Panc1 (cell line): ENCODE measurements at places on chromosomes 6 and 20. TPM values are rescaled to one million over a fixed set of nuclear protein-coding genes. Genes with fewer than 3 reads are reported as not detected.

Gene GABRR1
- not detected for total RNA-seq

DNA sequence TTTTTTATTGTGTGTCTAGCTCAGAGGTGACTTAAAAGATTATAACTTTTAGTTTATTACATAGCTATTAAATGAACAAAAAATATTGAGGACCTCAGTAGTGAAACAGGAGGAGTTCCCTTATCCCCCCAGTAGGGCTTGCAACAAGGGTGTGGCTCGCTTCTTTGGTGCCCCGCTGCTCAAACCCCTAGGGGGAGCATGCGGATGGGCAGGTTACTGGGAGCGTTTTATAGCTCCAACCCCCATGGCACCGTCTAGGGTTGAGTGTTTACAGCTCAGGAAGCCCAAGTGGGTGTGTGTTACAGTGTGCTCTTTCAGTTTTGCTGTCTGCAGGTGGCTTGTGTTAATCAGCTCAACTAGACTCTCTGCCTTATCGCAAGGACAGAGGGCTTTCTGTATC, 1513.7 kb downstream of the GRIK2 start:
- no peak for DNase-seq
- H3K27me3 ChIP-seq = no peaks in the 10 kb centered on the region
- H3K36me3 ChIP-seq = no peaks in the 10 kb centered on the region
- no peaks in the 10 kb centered on the region for H3K4me1 ChIP-seq
- no peak overlapping the region for H3K27ac ChIP-seq
- H3K4me3 ChIP-seq = no peak overlapping the region

Gene ID1
- total RNA-seq = 152 TPM

Gene KIAA1755
- 0.08 TPM for total RNA-seq

Gene ULBP1
- 3.1 TPM for total RNA-seq

Gene SMOC2
- 0.13 TPM for total RNA-seq

DNA sequence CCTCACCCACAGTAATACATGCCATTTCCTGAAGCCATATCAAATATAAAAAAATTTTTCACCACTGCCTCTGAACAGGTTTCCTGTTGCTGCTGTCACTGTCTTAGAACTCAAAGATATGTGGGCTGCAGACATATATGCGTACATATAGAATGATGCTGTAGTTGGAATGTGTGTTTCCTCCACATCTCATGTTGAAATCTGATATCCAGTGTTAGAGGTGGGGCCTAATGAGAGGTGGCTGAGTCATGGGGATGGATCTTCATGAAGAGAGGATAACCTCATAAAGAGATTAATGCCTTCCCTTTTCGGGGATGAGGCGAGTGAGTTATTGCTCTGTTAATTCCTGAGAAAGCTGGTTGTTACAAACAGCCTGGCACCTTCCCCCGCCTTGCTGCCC, 7.7 kb upstream of the SCP2D1 start:
- DNase-seq = no peak
- H3K36me3 ChIP-seq = no peaks in the 10 kb centered on the region
- H3K27ac ChIP-seq = no peak overlapping the region
- H3K4me3 ChIP-seq = no peak overlapping the region
- H3K4me1 ChIP-seq = no peaks in the 10 kb centered on the region

DNA sequence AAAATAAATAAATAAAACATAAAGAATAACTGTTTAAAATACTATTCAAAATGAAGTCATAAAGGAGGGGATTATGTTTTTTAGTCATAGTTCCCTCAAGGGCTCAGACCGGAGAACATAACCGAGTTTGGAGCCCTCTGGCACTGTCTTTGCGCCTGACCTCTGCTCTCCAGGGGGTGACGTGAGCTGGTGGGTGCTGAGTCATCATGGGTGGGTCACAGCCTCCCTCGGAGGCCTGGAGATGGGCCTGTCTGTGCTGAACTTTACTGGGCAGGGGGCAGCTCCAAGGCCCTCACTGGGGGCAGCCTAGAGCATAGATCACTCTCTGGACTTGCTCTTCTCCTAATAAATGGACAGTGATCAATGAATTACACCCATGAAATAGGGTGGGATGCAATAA, 3.1 kb upstream of the MAVS start:
- no peak overlapping the region for H3K27ac ChIP-seq
- no peak overlapping the region for H3K4me3 ChIP-seq
- peaks cover 2% of the 10 kb centered on the region; the same call in 1 of the 2 replicates for H3K36me3 ChIP-seq
- no peaks in the 10 kb centered on the region for H3K27me3 ChIP-seq
